ENCODE measurements at places on chromosomes 12 and 14.

- DNase-seq = no peak
Measured at GRCh38 chr14:104145826-104146601, 7.6 kb downstream of the KIF26A start.

DNA sequence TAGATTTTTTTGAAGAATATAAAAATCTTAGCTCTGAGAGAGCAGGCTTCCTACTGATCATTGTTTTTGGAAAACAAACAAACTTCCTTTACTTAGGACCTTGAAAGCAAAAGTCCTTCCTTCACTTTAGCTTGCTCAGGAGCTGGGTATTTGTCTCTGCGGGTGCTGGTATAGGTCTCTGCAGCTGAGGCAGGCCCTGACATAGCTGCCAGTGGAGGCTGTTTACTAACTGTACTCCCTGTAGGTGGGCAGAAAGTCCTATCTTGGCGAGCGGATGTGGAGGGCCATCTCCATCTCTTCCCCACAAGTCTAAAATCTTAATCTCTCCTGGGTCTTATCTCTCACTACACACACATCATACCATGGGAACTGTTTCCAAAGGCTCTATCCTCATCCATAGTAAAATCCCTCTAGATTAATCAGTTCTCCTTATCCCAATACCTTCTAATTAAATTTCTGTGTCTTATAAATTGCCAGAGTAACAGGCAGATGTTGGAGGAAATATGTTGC, 4.1 kb upstream of the MIA2 start:
- DNase-seq = no peak

GRCh38 chr12:49092086-49092815, 2.4 kb downstream of the DHH start:
- DNase-seq = no peak

- DNase-seq = no peak
Measured at GRCh38 chr12:122043476-122043875, 21.8 kb downstream of the BCL7A start.

DNA sequence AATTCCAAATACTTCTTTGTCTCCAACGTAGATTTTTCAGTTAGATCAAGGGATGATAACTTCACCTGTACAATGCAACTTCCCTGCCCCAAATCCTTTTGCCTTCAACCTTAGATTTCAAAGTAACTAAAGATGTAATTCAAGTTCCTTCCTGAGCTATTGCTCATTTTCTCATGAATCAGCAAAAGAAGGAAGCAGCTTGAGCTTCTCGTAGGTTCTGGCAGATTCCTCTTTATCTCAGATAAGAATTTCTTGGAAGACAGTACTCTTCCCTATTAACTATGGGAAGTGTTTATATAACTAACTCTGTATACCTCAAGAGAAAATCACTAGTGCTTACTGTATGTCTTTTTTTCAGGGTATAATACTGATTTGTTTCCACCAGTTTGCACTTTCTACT, 203.8 kb downstream of the RASSF9 start:
- DNase-seq = no peak

DNA sequence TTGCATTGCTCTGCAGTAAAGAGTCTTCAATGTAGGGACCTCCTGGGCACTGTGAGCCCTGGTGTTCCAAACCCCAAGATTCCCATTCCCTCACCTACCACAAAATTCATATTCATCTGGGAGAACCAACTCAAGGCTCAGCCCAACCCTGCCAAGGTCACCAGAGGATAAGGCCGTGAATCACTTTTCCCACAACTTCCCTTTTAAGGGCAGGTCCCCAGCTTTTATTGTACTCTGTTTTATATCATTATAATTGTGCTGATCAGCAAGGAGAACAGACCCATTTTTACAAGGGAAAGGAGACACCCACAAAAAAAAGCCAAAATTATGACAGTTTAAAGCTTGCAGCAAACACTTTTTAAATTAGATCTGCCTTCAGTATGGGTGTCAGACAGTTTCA, 363.0 kb upstream of the FKBP4 start:
- no peak for DNase-seq

- no peak for DNase-seq
Measured at GRCh38 chr12:66744461-66744860, 65.6 kb upstream of the GRIP1 start.

GRCh38 chr12:118164798-118165486, 29.0 kb downstream of the PEBP1 start:
- peak; percentile 4 for DNase-seq

GRCh38 chr12:105706321-105706972, 376.0 kb downstream of the C12orf75 start:
- DNase-seq = no peak

GRCh38 chr12:3133405-3133783, 56.2 kb downstream of the TSPAN9 start:
- DNase-seq = no peak

- DNase-seq = no peak
Measured at GRCh38 chr12:87383680-87384079, 645.5 kb downstream of the C12orf50 start.

DNA sequence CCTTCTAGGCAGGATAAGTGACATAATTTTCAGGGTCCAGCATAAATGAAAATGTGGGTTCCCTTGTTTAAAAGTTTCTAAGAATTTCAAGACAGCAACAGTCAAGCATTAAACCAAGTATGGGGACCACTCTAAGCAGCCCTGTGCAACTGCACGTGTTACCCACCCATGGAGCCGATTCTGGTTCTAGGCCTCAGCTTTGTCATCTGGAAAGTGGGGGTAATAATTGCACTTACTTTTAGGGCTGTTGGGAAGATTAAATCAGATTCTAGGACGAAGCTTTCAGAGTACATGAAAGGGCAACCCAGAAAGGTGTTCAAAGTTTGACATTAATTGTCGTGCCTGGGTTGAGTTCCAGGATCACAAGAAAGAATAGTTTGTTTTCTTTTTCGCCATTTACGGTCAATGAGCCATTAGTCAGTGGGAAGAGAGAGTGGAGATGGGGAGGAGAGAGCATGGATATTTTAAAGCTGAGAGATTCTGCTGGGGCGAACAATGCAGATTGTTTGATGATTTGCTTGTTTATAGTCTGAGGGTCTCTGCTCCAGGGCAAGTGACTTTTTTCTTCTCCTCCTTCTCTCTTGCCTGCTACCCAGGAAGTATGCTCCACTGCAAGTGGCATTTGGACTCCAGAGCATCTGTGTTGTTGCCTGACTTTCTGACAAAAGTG, 10.7 kb upstream of the PPFIBP1 start:
- no peak for DNase-seq

DNA sequence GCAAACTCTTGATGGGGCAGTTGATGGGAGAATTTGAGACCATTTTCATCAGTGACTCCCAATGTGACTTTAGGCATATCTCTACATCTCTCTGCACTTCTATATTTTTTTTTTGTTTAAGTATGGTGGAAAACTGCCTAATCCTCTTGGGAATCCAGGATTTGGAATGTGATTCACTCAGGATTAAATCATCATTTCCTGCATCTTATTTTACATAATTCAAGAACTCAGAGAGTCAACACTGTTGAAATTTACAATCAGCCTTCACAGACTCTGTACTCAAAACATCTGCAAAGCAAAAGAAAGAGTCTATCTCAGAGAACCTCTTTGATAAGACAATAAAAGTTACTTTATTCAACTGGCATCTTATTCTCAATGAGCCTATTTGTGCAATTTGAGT, 260.7 kb upstream of the NOS1 start:
- no peak for DNase-seq

- no peak for DNase-seq
Measured at GRCh38 chr12:41979574-41979973, 165.1 kb downstream of the GXYLT1 start.

DNA sequence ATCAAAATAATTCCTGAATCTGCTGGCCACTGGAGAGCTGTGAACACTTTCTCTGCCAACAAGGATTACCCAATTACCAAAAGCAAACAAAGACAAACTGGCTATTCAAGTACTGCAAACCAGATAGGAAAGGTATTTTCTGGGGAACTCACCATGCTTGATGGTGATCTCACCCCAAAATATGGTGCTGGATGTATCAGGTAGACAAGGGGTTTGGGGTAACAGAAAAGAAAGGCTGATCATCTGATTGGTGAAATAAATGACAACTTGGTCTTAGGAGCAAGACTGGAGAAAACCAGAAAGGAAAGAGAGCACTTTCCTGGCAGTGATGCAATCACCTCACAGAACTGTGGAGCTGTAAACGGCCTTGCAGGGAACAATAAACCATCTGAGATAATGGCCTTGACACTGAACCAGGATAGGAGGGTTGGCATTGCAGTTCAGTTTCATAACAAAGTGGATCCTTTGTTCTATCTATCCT, 31.0 kb upstream of the NPFF start:
- no peak for DNase-seq

DNA sequence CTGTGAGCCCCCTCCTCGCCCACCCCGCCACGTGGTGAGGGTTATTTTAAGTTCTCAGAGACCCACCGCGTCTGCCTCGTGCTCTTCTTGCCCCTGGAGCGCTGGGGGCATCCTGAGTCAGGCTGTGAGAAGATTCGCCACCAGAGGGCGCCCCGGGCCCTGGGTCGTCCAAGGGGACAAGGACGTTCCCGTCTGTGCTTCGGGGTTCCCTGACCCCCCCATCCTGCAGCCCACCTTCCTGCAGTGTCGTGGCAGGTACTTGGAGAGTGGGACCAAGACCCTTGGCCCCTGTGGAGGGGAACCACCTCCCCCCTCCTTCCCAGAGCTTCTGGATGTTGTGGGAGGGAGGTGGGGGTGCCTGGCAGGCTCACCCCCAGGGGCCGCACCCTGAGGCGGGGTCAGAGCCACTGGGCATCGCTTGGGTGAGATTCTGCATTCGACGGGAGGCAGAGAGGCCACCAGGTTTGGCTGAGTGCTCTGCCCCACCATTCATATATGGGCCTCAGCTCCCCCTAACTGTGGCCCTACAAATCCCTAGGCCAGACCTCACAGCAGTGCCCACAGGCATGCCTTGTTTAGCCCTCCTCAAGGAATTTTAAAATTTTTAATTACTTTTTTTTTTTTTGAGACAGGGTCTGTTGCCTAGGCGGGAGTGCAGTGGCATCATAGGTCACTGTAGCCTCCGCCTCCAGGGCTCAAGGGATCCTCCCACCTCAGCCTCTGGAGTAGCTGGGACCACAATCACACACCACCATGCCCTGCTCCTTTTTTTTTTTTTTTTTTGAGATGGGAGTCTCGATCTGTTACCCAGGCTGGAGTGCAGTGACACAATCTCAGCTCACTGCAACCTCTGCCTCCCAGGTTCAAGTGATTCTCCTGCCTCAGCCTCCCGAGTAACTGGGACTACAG, 17.0 kb downstream of the RHOF start:
- DNase-seq = no peak

DNA sequence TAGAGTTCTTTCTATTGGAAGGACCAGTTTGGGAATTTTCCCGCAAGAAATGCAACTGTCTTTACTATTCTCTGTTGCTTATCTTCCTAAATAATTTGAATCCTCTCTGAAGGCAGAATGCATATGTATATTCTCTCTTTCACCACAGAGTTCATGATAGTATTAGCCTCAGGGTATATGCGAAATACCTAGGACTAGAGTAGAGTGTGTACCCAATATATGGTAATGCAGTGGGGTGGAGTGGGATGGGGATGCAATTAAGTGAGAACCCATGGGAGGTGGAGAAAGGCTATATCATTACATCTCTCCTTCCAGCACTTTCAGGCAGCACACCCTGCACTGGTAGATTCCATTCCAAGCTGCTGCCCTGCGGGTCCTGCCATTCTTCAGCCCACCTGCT, 207.3 kb downstream of the ANO2 start:
- no peak for DNase-seq

- no peak for DNase-seq
Measured at GRCh38 chr14:89125216-89125615, 291.8 kb downstream of the FOXN3 start.
